ENCODE measurements at places on chromosomes 2 and 18.

- no peak for DNase-seq
These were observed 152.7 kb upstream of the PTPRM start for GRCh38 chr18:7414459-7414858.

GRCh38 chr2:54945391-54946219 is 104.6 kb downstream of the RTN4 start:
- no peak for DNase-seq

GRCh38 chr2:84243788-84244733 is 215.0 kb downstream of the SUCLG1 start:
- DNase-seq = no peak

- no peak for DNase-seq
These were observed 105.1 kb downstream of the BCL2L11 start for GRCh38 chr2:111225856-111226255.

DNA sequence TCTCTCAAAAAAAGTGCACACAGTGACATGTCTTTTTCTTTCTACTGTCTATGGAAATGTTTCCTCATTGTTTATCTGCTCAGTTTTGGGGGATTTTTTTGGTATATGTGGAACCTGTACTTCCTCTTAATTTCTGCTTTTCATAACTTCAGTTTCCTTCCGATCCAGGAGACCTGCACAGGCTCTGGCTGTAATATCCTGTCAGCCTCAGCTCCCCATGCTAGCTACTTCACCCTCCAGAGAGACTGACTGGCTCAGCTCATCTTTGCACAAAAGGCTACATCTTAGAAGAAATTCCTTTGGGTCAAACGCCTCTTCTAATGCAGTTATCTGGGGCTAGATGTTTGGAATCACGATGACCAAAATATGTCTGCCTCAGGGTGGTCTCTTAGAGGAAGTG is 378.4 kb downstream of the RND3 start:
- DNase-seq = no peak

All from NCI-H1092 treated with DMSO at 0.1 percent for 48 hours (cell line).